NAMALWA (cell line): ENCODE measurements at places on chromosomes 6 and 20.

- DNase-seq = no peak
These were observed 136.0 kb upstream of the CST7 start for GRCh38 chr20:24813080-24813479.

DNA sequence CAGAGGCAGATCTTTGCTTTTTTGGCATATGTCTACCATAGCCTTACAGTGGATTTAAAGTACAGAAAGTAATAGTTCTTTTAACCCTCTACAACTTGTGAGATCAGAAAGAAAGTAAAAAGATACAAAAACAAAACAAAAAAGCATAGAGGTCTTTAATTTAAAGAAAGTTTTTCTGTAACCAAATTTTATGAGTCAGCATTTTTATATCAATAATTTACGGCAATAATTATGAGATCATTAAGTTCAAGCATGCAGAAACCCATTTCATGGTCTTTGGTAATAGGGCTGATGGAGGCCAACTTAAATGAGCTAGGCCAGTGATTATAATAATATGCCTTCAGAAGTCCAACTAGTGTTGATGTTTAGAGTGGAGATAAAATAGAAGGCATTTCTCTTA lies 145.9 kb downstream of the AIG1 start:
- no peak for DNase-seq

GRCh38 chr6:97026298-97026697 lies 101.8 kb downstream of the KLHL32 start:
- no peak for DNase-seq

- no peak for DNase-seq
These were observed 63.4 kb upstream of the MRPS10 start for GRCh38 chr6:42280966-42281533.

GRCh38 chr6:92667843-92668242 lies 751.5 kb downstream of the EPHA7 start:
- no peak for DNase-seq

DNA sequence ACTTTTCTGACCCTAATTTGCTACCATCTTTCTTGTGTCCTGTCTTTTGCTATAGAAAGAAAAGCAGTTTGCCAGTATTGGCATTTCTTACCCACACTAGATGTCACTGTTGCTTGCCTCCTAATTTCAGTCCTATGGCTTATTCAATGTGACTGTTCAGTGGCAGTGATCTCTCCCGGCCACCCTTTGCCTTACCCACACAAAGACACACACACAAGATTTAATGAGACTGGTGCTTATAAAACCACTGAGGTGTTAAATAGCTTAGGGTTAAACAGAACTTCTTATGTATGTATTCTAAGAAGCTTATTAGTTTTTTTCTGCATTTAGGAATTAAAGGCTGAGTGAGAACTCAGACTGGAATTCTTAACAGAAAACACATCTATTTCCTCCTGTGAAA lies 233.6 kb upstream of the ASCC3 start:
- DNase-seq = peak; percentile 46

- no peak for DNase-seq
These were observed 379.7 kb downstream of the LAMA2 start for GRCh38 chr6:129262661-129263060.

GRCh38 chr6:165515963-165516624 lies 146.9 kb downstream of the PDE10A start:
- DNase-seq = no peak

DNA sequence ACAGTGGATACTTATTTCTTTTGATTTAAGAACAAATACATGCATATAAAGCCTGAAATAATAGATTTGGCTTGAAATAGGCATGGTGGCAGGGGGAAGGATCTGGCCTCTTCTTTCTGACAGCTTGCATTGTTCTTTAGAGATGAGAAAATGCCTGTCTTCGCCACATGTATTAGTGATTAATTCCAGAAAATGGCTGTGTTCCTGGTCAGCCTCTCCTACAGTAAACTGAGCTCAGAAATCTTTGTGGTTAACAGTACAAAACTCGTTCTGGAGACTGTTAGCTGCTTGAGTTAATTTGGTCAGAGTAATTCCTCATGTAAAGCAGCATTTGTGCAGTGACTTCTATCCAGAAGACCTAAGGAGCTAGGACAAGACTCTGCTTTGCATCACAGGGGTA lies 151.5 kb downstream of the EYA4 start:
- DNase-seq = no peak

DNA sequence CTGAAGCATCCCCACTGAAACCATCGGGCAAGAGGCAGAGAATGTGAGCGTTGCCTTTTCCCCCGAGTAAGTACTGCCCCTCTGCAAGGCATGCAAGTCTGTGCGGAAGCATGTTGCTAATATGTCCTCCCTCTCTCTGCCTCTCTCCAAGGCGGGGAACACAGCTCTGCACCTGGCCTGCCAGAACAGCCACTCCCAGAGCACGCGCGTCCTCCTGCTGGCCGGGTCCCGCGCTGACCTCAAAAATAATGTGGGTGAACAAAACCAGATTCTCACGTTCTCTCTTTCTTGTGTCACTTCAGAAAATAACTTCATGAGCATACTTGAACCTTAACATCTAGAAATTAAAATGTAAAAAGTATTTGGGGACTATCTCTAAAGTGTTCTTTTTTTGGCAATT lies 26.4 kb downstream of the LYRM2 start:
- no peak for DNase-seq

GRCh38 chr6:17628873-17629272 lies 28.8 kb downstream of the FAM8A1 start:
- DNase-seq = no peak

DNA sequence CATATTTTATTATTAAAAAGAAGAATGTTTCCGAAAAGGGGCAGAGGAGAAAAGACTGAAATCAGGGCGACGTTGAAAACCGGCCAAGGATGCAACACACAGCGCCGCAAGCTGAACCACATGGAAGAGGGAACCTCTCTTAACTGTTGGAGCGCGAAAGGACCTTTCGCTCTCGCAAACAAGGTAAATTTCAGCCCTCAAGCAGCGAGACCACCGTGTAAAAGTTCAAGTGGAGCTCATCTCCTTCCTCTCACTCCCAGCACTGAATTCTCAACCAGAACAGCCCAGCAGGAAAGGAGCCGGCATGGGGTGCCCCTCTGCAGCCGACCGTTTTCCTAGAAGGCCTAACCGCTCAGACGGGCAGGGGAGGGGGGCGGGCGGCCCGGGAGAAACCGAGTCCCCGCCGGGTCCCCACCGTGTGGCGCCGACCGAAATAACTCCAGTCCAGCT lies 621 bp downstream of the GPR63 start:
- no peak for DNase-seq

DNA sequence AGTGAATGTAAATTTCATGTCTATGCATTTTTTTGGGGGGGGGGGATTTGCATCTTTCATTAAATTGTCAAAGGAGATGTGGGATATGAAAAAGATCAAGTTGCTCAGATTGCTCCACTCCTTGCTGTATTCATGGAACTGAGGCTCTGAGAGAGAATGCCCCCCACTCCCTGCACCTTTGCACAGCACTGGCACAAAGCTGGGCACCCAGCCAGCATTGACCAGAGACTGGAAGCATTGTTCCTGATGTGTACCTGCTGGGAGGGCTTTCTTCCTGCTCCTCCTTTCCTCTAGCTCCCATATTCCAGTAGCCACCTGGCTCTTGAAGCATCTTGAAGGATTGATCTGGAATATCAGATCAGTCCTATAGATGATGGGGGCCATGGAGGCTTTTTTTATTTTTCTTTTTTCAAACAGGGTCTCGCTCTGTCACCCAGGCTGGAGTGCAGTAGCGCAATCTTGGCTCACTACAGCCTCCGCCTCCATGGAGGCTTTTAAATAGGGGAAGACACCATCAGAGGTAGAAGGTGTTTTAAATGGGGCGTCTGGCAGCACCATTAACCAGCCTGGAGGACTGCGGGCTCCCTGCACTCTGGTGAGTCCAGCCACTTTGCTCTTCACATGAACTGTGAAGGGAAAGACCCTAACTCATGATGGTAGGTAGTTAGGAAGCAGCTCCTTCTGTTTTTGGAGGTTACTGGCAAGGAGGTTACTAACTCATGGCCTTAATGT lies 10.9 kb downstream of the DUSP15 start:
- no peak for DNase-seq

- DNase-seq = no peak
These were observed 165.4 kb downstream of the SYNDIG1 start for GRCh38 chr20:24634855-24635254.

- DNase-seq = no peak
These were observed 1071.1 kb upstream of the CITED2 start for GRCh38 chr6:140445474-140446004.

DNA sequence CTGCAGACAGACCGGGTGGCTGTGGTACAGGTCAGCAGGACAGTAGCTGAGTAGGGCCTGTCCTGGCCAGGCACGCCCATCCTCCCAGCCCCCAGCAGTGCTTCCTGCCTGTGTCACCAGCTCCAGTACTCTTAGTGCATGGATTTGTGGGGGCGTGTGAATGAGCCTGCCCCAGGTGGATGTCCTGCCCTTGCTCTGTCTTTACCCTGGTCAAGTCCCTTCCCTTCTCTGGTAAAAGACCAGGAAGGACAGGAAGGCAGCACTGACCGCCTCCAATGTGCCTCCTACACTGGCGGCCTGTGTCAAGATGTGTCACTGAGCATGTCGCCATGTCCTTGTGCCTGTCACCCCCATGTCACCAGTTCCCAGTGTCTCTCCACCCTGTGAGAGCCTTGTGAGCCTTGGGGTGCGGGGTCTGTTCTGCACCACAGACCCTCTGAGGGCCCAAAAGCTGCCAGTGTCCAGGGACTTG lies 11.9 kb downstream of the TEAD3 start:
- no peak for DNase-seq

DNA sequence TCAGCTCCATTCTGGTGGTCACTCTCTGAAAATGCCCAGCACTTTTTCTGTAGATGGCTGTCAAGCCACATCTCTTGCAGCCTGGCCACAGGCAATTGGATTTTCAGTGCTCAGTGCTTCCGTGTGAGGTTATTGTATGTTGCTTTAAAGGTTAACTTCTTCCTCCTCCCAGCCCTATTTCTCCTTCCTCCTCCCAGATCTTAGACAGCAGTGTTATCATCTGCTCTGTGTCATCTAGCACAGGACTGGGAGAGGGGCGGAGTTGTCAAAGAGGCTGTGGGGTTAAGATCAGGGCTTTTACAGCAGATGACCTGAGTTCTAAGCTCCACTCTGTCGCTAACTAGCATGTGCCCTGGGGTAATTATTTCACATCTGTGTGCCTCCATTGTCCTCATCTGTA lies 129.0 kb downstream of the PHACTR3 start:
- DNase-seq = no peak

GRCh38 chr6:147639279-147639678 lies 130.8 kb downstream of the SAMD5 start:
- DNase-seq = no peak

GRCh38 chr6:45423111-45423823 lies 45.5 kb upstream of the SUPT3H start:
- DNase-seq = no peak

- no peak for DNase-seq
These were observed 64.4 kb upstream of the PLEKHG1 start for GRCh38 chr6:150535151-150535804.

DNA sequence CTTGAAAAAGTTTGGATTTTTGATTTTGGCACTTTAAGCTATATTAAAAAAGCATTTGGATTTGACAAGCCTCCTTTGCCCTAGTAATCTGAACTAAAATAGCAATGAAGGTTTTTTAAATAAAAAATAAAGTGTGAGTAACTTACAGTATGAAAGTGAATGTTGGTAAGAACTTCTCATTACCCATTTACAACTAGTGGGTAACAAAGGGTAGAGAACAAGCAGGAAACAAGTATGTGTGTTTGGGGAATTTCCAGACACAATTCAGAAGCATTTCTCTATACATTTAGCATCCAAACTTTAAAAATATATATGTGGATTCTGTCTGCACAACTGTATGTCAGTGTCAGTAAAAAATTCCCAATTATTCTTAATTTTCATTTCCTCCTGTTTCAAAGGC lies 2.9 kb downstream of the TMEM30A start:
- DNase-seq = no peak

GRCh38 chr20:36717657-36718056 lies 28.2 kb downstream of the NDRG3 start:
- DNase-seq = peak; percentile 35

- DNase-seq = peak; percentile 64
These were observed 28.8 kb downstream of the RWDD2A start for GRCh38 chr6:83221889-83222479.

- DNase-seq = no peak
These were observed 1.1 kb downstream of the ARG1 start for GRCh38 chr6:131574133-131574532.

GRCh38 chr6:3745566-3746118 lies 5.9 kb downstream of the PXDC1 start:
- DNase-seq = no peak

DNA sequence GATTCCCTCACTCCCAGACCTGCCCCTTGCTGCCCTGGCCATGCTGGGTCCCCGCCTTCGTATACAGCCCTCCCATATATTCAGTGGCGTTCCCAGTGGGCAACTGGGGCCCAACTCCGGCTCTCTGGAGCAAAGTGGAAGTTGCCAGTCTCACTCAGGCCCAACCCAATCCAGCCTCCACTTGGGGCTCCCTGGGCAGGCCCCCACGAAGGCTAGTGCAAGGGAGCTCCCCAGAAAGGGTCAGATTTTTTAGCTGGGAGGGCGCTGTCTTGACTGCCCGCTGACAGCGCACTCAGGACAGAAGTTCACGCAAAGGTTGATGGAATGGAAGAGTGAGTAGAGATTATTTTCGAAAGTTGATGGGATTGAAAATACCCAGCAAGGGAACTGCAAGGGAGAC lies 5.9 kb downstream of the TP53TG5 start:
- no peak for DNase-seq

- no peak for DNase-seq
These were observed 21.1 kb upstream of the TMEM181 start for GRCh38 chr6:158538741-158539140.

DNA sequence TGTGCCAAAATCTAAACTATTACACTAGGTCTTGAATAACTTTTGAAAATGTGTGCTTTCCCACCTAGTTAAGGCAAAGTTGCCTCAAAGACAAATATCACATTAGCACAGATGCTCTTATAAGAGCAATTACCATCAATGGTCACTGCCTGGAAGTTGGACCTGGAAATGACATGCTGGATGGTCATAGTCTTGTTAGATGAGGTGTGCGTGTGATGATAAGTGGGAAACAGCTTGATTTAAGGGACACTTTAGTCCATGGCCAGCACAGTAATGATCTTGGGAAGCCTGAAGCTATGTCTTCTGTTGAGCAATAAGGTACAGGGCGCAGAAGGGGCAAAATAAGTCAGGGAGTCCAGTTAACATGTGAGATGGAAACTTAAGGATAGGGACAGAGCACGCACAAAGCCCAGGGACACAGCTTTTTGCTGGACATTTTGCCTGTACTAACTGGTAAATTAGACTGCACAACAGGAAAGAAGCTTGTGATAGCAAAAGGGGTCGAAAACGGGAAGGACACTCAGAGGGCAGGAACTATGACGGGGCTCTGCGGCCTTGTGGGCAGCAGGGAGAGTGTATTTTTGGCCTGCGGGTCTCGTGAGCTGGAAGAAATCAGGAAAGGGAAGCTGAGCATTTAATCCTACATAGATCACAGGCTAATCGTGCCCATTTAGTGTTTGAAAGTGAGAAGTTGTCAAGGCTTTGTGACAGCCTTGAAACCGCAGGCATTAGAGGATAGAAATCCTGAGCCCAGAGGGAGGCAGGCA lies 66.7 kb upstream of the BMP2 start:
- DNase-seq = no peak

- DNase-seq = no peak
These were observed 80.0 kb upstream of the TNFAIP3 start for GRCh38 chr6:137787016-137787415.

- no peak for DNase-seq
These were observed 269.0 kb downstream of the COL12A1 start for GRCh38 chr6:74936886-74937285.
